ENCODE measurements at places on chromosomes 3 and 15.

DNA sequence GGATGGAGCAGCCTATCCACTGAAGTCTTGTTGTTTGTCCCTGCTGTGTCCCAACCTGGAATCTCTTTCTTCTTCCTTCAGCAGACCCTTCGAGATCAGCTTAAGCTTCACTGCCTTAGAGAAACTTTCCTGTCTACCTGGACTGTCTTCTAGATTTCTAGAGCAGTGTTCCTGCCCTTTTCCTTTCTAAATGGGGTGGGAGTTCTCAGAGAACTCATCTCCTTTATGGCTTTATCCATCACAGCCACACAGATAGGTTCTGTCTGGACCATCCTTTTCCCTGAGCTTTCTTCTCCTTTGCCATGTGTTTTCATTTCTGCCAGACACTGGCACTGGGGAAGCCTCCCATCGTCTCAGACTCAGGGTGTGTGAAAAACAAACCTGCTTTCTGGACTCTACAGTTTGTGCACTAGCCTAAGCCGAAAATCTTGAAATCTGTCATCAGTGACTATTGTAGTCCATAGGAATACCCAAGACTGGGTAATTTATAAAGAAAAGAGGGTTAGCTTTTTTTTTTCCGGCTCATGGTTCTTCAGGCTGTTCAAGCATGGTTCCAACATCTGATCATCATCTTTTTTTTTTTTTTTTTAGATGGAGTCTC is 177.5 kb downstream of the PGPEP1L start:
- DNase-seq, result no peak

- DNase-seq, result no peak
These were observed 11.9 kb upstream of the TF start for GRCh38 chr3:133734305-133734704.

DNA sequence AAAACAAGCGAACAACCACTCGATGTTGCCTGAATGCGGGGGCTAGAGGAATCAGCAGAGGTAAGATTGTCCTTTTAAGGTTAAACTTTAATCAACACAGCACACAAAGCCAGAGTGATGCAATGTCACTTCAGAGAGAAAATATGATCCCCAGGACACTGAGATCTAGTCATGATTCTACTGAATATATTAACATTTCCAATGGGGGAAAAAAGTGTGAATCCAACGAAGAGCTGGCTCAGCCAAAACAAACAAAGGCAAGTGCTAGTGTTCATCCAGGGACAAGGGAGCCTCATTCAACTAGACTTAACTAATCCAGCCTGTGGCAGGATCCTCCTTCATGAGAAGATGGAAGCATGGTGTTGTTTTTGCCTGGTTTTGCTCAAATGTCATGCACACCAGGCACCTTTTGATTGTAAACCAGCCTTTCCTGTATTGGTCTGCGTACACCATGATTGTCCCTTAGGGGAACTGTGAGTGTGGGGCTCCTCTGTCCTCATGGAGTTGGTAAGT is 35.8 kb downstream of the SCG5 start:
- no peak for DNase-seq

DNA sequence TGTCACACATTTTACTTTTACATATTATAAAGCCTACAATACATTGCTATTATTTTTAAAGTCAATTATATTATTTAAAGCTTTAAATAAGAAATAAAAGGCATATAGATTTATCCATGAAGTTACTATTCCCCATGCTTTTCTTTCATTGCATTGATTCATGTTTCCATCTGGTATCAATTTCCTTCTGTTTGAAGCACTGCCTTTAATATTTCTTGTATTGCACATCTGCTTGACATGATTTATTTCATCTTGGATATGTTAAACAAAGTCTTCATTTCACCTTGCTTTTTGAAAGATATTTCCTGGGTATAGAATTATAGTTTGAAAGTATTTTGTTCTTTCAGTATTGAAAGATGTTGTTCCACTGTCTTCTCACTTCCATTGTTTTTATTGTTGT is 174.3 kb upstream of the MBNL1 start:
- DNase-seq, result no peak

All from H1 (cell line).